HS-27A (cell line): ENCODE measurements at places on chromosomes 16 and 17.

DNA sequence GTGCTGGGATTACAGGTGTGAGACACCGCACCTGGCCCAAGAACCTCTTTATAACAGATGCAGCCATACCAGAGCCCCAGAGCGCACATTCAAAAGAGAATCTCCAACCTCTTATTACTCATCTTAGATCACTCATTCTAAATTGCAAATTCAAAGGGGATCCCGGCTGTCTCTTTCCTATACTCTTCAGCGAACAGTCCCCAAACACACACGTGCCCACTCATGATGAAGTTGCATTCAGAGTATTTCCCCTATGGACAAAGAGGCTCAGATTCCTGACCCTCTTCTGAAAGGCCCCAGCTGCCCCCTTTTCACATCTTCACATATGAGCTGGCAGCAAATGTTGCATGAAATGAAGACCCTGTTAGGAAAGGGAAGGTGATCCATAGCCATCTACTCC lies 22.5 kb upstream of the ABR start:
- no peak for DNase-seq

- DNase-seq: no peak
Observed at GRCh38 chr17:40312131-40312731, 3.3 kb downstream of the RARA start.

- peak; percentile 79 for DNase-seq
Observed at GRCh38 chr17:59361916-59362810, 30.7 kb downstream of the YPEL2 start.

- no peak for DNase-seq
Observed at GRCh38 chr17:39631403-39631802, 4.7 kb downstream of the PPP1R1B start.

GRCh38 chr17:59423903-59424302 lies 92.4 kb downstream of the YPEL2 start:
- DNase-seq: no peak

GRCh38 chr17:60079401-60080243 lies 901 bp upstream of the HEATR6 start:
- DNase-seq: no peak

DNA sequence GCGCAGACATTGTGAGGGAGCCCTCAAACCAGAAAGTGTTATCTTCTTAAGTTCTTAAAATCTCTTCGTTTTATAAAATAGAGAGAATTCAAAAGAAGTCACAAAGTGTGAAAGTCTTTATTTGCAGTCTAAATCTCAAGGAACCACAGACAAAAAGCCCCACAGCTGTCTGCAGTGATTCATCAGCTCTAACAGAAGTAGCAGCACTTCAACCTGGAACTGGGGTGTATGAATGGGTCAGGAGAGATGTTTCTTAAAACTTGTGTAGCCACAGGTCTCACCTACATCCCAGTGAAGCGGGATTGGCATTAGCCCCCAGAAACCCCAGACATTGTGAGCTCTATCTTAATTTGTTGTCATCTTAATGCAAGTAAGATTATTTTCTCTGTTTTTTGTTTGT lies 61.1 kb downstream of the CDYL2 start:
- DNase-seq: no peak

GRCh38 chr17:77307479-77308198 lies 166.9 kb downstream of the SEC14L1 start:
- no peak for DNase-seq

- DNase-seq: no peak
Observed at GRCh38 chr17:50052822-50053653, 2.9 kb upstream of the ITGA3 start.

GRCh38 chr16:35795361-35796029 lies 2336.1 kb downstream of the TP53TG3F start:
- DNase-seq: no peak

- DNase-seq: no peak
Observed at GRCh38 chr17:1730326-1731193, 6.1 kb downstream of the WDR81 start.

GRCh38 chr17:21173543-21173942 lies 40.4 kb downstream of the TMEM11 start:
- DNase-seq: no peak

DNA sequence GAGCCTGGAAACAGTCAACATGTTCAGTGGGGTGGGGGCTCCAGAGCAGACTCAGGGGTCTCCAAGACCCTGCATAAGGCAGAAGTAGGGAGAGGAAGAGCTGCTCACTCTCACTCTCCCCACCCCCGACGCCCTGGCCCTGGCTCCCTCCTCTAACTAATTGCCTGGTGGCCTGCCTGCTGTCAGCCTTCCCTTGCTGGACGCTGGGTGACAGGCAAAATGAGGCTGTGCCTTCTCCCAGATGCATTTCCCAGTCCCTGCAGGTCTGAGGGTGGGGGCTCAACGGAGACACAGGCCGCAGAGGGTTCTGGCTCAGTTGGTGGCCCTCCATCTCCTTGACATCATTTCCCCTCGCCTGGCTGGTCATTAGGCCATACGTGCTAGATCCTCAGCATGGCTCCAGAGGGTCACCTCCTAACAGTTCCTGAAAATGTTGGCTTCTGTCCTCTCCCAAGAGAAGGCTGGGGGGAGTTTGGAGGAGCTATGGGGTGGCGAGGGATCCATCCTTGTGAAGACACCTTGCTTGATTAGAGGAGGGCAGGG lies 1.4 kb downstream of the FMNL1 start:
- no peak for DNase-seq

- DNase-seq: no peak
Observed at GRCh38 chr16:47026492-47026891, 53.0 kb upstream of the DNAJA2 start.

- DNase-seq: no peak
Observed at GRCh38 chr16:81484908-81485624, 40.5 kb downstream of the CMIP start.

GRCh38 chr16:74720579-74720978 lies 19.9 kb upstream of the MLKL start:
- no peak for DNase-seq

- DNase-seq: no peak
Observed at GRCh38 chr17:62626719-62627218, 701 bp upstream of the MRC2 start.

GRCh38 chr17:3891626-3892094 lies 1.2 kb downstream of the CAMKK1 start:
- DNase-seq: no peak

DNA sequence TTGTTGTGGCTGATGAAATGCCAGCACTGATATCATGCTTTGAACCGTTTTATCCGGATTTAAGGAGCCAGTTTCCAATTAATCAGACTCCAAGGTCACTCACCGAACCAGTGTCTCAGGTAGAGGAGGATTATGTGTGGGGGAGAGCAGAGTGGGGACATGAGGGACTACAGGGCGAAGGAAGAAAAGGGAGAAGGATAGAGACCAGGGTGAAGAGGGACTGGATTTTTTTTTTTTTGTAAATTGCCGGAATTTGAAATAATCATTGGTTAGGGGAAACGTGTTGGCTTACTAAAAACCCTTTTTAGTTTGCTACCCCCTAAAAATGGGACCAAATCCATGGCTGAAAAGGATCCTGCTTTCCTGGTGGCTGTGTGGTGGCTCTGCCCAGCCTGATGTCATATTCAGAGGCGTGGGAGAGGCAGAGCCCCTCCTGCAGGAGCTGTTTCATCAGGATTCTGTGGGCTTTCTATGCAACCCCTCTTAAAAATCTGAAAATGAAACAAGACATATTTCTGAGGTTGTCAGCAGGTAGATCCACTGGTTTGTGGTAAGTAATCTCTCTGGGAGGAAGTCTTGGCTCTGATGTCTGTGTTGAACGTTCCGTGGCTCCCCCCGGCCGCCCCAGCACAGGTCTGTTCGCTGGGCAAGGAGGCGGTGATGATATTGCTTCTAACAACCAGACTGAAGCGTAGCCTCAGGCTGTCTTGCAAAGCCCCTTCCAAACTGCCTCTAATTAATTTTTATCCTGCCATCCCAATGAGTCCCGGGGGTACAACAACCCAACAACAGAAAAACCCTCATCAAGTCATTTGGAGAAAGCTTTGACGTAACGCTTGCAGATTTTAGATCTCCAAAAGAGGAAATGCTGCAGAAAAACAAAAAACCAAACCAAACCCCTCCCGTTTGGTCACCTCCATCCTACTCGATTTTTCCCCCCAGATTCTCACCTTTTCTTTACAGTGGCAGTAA lies 143.0 kb upstream of the ZFHX3 start:
- no peak for DNase-seq

- no peak for DNase-seq
Observed at GRCh38 chr17:8896641-8897635, 29.5 kb upstream of the PIK3R6 start.
